ENCODE measurements at places on chromosomes 2 and 18. TPM values are rescaled to one million over a fixed set of nuclear protein-coding genes. Genes with fewer than 3 reads are reported as not detected.

ADD2 gene
- 0.36 TPM for total RNA-seq

SCN9A gene
- total RNA-seq = 14.0 TPM

SIGLEC15 gene
- 8.4 TPM for total RNA-seq

ERFE gene
- total RNA-seq = 3.4 TPM

CYRIA gene
- total RNA-seq = 5.6 TPM

SOX11 gene
- total RNA-seq = not detected

SH3BP4 gene
- total RNA-seq = 49.7 TPM

ANKRD23 gene
- 6.0 TPM for total RNA-seq

ST6GAL2 gene
- 0.09 TPM for total RNA-seq

C2orf66 gene
- total RNA-seq = not detected

FAM161A gene
- total RNA-seq = 8.1 TPM

ATL2 gene
- 125 TPM for total RNA-seq

GBX2 gene
- total RNA-seq = 0.25 TPM

MYO7B gene
- not detected for total RNA-seq

HNMT gene
- 32.2 TPM for total RNA-seq

ST8SIA5 gene
- not detected for total RNA-seq

RNU2-63P gene
- total RNA-seq = not detected

FEV gene
- total RNA-seq = not detected

CNDP1 gene
- not detected for total RNA-seq

FTCDNL1 gene
- total RNA-seq = 1.5 TPM

MORN2 gene
- total RNA-seq = 25.3 TPM

SATB2 gene
- 2.3 TPM for total RNA-seq

ABCG8 gene
- not detected for total RNA-seq

DNAJC5G gene
- not detected for total RNA-seq

KCNG2 gene
- total RNA-seq = not detected

DSG4 gene
- not detected for total RNA-seq

RUFY4 gene
- total RNA-seq = not detected

VAMP5 gene
- 33.8 TPM for total RNA-seq

CXCR2 gene
- total RNA-seq = not detected
